Fibroblast of skin of left biceps (primary cell): ENCODE measurements at places on chromosomes 16 and 17.
A peak's percentile ranks its signal among the peaks of the same experiment; 100 is the strongest.

DNA sequence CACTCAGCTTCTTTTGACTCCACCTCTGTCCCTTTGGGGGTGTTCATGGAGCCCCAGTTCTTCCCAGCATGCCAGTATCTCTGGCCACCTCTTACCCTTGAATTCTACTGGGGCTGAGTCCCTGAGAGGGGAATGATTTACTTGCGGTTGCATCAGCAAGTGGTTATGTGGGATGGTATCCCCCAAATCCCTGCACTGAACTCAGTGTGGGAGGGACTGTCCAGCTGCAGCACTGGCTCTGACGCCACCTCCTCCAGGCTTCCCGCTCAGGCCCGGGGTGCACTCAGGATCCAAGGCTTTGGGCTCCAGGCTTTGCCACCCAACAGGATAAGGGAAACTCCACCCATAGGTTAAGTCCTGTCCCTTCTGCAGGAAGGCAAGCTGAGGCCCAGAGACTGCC, 21.1 kb upstream of the BRD7 start:
- DNase-seq: no peak

DNA sequence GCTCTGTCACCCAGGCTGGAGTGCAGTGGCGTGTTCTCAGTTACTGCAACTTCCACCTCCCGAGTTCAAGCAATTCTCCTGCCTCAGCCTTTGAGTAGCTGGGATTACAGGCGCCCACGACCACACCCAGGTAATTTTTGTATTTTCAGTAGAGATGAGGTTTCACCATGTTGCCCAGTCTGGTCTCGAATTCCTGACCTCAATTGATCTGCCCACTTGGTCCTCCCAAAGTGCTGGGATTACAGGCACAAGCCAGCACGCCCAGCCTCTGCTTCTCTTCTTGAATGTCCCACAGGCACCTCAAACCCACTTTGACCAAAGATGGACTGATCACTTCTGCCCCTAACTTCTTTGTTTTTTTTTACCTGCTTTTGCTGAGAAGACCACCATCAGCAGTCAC, 4.6 kb upstream of the ARL5C start:
- DNase-seq: no peak

- no peak for DNase-seq
These were observed 5.4 kb upstream of the SLC5A10 start for GRCh38 chr17:18946536-18946935.

DNA sequence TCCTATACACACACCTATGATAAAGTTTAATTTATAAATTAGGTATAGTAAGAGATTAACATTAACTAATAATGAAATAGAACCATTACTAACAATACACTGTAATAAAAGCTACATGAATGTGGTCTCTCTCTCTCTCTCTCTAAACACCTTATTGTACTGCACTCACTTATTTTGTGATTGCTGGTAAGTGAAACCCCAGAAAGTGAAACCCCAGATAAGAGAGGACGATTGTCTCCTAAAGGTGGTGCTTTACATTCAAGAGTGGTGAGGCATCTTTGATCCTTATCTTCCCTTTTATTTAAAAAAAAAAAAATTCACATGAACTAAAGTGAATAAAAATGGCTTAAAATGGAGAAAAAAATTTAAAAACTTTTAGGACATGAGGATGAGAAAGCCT, 80.1 kb upstream of the TRAP1 start:
- no peak for DNase-seq

- no peak for DNase-seq
These were observed 712.8 kb downstream of the CDH8 start for GRCh38 chr16:61323456-61323855.

DNA sequence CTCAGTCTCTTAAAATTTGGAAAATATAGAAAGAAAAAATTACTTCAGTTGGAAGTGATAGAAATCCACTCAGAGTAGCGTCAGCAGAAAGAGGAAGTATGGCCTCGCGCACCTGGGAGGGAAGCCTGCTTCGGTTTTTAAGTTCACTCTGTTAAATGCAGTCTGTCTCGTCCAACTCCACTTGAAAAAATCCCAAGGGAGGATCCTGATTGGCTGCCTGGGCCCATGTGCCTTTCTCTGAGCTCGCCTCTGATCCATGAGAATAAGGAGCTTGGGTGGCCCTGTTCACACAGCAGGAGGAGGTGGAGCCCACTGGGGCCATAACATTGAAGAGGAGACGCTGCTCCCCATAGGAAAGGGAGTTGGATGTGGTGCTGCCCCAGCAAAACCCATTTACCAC, 40.7 kb downstream of the DNAJA2 start:
- DNase-seq: no peak

DNA sequence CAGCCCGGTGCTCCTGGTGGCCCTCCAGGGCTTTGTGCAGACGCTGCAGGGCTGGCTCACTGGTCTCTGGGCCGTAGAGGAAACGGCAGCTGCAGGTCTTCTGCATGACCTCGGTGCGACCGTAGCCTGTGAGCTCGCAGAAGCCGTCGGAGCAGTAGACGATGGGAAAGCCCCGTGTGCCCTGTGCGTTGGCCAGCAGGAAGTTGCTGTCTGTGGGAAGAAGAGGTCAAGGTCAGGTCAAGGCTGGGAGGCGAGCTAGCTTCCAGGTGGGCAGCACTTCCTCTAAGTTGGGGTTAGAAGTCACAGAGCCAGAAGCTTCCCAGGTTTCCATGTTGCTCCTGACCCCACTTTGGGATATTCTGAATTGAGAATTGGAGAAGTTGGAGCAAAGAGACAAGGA, 2.1 kb downstream of the KCNH4 start:
- no peak for DNase-seq

- no peak for DNase-seq
These were observed 727 bp downstream of the CORO7 start for GRCh38 chr16:4415538-4416199.

- peak; percentile 94 for DNase-seq
These were observed 10.3 kb downstream of the CDRT4 start for GRCh38 chr17:15456972-15457722.

DNA sequence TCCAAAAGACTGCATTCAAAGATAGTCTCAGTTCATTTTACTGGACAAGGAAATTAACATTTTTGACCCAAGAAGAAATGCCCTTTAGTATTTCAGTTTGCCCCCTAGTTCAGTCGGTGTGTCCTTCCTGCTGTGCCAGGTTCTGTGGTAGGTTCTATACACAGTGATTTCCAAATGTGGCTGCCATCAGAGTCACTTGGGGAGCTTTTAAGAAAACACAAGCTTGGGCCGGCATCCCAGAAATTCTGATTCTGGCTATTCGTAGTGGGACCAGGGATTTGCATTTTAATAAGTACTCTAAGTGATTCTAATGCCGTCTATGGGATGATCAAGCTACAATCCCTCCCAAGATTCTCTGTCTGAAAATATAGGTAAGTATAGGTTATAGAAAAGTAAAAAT, 10.2 kb downstream of the RSPRY1 start:
- DNase-seq: no peak

GRCh38 chr16:27430512-27430911, 28.5 kb downstream of the IL21R start:
- DNase-seq: no peak

DNA sequence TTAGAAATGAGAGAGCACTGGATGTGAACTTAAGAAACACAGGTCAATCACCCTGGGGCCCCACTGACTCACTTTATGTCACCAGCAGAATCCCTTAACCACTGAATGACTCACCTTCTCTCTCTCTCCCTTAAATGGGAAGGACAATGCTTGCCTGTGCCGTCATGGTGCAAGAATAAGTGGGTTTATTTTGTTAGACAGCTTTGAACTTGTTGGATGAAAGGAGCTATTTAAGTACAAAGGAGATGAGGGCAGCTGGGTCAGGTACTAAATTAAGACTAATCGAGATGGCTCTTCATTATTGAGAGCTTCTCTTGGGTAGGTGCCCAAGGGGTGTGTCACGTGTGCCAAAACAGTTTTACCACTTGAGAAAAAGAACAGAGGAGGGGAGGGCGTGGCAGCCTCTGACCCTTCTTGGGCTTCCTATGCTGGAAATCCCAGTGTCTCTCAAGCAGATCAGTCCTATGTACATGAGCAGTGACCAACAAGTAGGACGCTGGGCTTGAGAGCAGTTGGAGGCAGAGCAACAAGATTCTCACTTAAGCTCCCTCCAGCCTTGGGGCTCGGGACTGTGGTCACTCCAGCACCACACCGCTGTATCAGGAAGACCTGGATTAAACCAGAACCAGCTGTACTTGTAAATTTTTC, 6.7 kb upstream of the KRT31 start:
- DNase-seq: peak; percentile 73

GRCh38 chr17:17682293-17682736, 1.1 kb downstream of the RAI1 start:
- no peak for DNase-seq

DNA sequence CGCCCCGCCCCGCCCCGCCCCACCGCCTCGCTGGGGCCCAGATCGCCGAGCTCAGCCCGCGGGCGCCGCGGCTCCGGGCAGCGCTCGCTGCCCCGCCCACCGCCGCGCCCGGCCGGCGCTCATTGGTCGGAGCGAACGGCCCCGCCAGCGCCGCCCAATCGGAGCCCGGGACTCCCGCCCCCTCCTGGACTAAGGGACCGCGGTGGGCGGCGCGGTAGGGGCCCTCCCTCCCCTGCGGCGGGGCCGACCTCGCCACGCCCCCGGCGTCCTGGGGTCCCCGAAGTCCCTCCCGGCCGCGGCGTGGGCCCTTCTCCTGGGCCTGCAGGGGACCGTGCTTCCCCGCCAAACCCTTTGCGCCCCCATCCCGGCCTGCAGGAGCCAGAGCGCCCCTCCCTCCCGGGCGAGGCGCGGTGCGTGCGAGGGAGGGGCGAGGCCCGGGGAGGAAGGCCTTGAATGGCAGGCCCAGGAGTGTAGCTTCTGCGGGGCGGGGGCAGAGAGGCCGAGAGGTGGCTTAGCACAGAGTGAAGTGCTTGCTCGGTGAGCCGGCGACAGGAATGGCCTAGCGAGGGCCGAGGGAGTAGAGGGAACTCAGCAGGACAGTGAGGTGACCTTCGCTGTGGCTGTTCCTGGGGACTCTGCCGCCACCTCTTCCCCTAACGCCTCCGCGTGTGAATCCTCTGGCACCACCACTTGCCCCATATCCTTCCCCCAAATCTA, at the start of gene CAMKK1:
Gene CAMKK1, minus strand, starts transcription at position 51 of the 717 bp plus-strand sequence. CDS start 7,366 bp downstream, outside the sequence.
- DNase-seq: peak; percentile 51

GRCh38 chr16:9119795-9120194, 28.4 kb downstream of the HAPSTR1 start:
- peak; percentile 88 for DNase-seq

DNA sequence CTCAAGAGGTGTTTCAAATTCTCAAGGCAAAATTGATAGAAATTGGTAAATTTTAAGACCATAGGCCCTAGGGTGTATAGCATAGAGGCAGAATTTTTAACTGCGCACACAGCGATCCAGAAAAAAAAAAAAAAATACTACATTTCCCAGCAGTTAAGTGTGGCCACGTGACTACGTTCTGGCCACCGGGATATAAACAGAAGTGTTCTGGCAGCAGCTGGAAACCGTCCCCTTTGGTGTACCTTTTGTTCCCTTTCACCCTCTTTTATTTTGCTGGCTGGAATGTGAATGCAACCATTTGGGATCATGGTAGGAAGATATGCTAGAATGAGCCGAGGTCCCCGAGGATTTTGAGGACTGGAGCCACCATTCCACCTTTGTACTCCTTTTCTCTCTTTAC, 52.7 kb upstream of the AKAP1 start:
- DNase-seq: no peak
